ENCODE measurements at places on chromosomes 16 and 17. TPM values are rescaled to one million over a fixed set of nuclear protein-coding genes. Genes with fewer than 3 reads are reported as not detected.
A peak's percentile ranks its signal among the peaks of the same experiment; 100 is the strongest.

DNA sequence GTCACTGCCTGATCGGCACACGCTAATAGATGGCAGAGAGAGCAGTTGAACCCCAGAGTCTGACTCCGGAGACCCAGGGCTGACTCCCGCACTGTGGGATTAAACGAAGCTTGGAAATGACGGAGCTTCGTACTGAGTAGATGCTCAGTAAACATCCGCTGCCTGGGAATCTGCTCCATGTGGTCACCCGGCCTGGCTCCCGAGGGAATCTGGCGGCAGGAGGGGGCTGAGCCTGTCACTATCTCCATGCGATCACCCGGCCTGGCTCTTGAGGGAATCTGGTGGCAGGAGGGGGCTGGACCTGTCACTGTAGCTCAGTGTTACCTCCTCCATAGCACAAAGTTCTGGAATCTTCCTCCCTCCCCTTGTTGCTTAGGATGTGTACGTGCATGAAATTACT lies 139.7 kb upstream of the CIBAR2 start:
- DNase-seq = no peak

GRCh38 chr17:57727630-57728175 lies 17.4 kb downstream of the CCDC182 start:
- no peak for DNase-seq

GRCh38 chr16:825341-826061 lies 25.0 kb upstream of the GNG13 start:
- DNase-seq = peak; percentile 83

GRCh38 chr17:63984651-63985386 lies 12.1 kb upstream of the SCN4A start:
- DNase-seq = peak; percentile 93

- peak; percentile 67 for DNase-seq
These were observed 11.9 kb downstream of the TMEM170A start for GRCh38 chr16:75452464-75453190.

Gene AATK
- 4.6 TPM for total RNA-seq

DNA sequence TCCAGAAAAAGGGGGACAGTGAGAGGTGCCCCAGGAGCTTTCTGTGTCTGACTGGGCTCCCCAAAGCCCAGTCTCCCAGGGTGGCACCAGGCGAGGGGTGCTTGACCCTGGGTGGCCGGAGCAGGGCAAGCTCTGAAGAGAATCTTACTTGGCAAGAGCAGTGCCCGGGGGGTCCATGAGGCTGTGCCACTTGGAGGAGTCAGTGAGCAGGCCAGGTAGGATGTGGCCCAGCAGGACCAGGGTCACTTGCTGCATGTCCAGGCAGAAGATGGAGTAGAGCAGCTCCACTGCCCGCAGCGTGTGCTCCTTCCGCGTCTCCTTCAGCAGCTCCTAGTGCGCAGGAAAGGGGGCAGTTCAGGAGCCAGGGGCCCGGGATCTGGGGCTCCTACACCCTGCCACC lies 7.3 kb downstream of the CSF3 start:
- no peak for DNase-seq

DNA sequence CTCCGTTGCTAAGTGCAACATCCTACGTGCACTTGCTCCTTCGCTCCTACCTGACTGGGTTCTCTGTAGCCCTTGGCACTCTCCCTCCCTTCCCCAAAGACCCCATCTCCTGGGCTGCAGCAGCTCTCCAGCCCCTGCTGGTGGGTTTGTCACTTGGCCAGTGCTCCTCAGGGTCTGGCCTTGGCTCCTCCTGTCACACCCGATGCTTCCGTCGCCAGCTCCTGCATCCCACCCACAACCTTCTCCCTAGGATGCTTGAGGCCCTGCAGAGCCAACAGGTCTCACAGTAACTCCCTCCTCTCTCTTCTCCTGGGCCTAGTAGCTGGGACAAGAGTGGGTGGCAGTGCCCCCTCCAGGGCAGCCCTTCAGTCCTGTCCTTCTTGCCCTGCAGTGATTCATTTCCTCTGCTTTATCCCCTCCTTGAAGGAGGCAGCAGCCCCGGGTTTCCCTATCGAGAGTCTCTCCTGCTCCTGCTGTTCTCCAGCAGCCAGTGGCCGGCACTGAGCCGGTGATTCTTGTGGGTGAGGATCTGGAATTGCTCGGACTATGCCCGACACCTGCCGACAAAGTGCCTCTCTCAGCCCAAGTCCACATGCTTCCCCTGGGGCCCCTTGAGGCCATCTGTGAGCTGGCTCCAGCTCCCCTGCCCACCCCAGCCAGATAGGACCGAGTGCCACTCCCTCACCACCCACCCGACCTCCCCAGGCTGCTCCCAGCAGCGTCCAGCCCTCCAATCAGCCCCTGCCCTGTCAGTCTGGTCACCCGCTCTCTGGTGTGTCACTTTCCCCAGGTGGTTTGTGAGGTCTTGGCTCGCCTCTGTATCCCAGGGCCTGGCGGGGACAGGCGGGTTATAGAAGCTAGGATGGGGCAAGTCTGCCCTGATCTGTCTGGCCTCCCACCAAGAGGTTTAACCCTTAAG lies 3.8 kb downstream of the LITAFD start:
- peak; percentile 71 for DNase-seq

- peak; percentile 54 for DNase-seq
These were observed 7.9 kb upstream of the NDRG4 start for GRCh38 chr16:58492066-58492465.

Gene CFAP52
- not detected for total RNA-seq

Gene PIPOX
- total RNA-seq = 1.2 TPM

Gene TP53TG3F
- total RNA-seq = not detected

DNA sequence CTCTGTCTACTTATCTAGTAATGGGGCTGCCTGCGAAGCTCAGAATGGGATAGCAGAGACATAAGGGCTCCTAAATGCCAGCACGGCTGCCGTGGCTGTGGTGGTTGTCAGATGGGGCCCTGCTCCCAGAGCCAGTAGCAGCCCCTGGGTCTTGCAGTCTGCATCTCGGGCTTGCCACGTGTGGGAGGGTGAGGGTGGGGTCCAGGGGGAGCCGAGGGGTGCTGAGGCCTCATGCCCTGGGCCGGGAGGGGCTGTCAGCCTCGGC lies 88.8 kb upstream of the GSE1 start:
- no peak for DNase-seq

- DNase-seq = no peak
These were observed 295.3 kb downstream of the MAP2K4 start for GRCh38 chr17:12316021-12316420.

- DNase-seq = no peak
These were observed 130.1 kb downstream of the FOXL1 start for GRCh38 chr16:86708431-86708830.

Gene ITGAD
- total RNA-seq = 0.24 TPM

DNA sequence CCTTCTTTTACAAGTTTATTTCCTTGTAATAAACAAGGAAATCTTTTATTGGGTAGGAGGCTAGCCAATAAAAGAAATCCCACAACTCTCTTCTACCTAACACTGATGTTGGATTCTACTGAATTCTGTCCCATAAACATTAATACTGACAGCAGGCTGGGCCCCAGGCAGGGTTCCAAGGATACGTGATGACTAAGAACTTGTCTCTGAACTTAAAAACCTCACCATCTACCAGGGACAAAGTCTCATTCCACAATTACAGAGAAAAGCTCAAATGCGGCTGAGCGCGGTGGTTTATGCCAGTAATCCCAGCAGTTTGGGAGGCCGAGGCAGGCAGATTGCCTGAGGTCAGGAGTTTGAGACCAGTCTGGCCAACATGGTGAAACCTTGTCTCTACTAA lies 64.9 kb downstream of the ARHGAP17 start:
- DNase-seq = no peak

Gene ZNF287
- 6.1 TPM for total RNA-seq

GRCh38 chr16:12729448-12729847 lies 74.2 kb downstream of the CPPED1 start:
- no peak for DNase-seq

DNA sequence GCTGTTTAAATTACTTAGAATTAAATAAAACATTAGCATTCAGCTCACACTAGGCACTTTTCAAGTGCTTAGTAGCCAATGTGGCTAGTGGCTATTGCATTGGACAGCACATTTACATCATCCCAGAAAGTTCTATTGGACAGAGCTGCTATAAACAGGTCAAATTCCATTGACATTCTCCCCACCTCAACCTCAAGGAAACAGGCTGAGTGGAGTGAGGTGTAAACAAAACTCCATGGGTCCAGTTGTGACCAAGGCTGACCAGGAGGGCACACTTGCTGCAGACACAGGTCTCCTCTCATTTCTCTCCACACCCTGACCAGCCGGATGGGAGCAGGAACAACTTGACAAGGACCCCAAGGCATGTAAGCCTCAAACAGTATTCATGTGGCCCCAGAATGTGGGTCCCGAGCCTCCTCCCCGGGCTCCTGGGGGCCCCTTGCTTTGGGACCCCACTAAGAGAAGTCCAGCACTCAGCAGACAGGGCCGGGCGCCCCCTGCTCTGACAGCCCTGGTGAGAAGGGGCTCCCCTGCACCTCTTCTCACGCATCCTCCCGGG lies 488 bp downstream of the C17orf113 start:
- no peak for DNase-seq

DNA sequence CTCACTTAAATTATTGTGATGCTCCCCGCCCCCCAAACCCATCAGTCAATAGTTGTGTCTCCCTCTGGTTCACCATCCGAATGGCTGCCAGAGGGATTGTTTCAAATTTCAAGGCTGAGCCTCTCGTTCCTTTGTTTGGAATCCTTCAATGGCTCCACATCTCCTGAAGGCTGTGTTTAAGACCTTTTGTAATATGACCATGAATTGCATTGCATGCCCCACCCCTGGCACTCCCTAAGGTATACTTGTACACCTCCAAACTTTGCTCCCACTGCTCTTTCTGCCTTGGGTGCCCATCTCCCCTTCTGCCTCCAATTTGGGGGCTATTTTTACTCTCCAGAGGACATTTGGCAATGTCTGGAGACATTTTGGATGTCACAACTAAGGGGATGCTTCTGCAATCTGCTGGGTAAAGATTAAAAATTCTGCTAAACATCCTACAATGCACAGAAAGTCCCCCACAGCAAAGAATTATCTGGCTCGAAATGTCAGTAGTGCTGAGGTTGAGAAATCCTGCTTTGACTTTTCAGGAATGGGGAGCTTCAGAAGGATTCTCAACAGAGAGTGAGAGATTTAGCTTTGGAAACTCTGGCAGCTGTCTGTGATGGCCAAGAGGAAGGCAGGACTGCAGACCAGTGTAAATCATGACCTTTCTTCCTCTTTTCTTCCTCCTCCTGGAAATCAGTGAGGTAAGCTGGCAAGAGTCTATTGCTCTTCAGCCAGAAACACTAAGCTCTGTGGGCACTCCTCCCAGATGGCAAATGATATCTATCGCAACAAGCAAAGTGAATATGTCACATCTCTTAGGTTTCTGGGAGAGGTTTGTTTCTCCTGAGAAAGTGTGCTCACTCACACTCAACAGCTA lies 8.7 kb upstream of the IL4R start:
- no peak for DNase-seq

Gene GFAP
- 0.51 TPM for total RNA-seq

- DNase-seq = peak; percentile 73
These were observed 39.7 kb downstream of the PSME3IP1 start for GRCh38 chr16:57146040-57146647.

GRCh38 chr17:49513641-49514040 lies 18.5 kb downstream of the NGFR start:
- DNase-seq = no peak

- DNase-seq = no peak
These were observed 6.2 kb downstream of the CES5A start for GRCh38 chr16:55868980-55869379.

GRCh38 chr17:13562271-13562800 lies 39.4 kb downstream of the HS3ST3A1 start:
- peak; percentile 84 for DNase-seq

Gene FBRS
- total RNA-seq = 42.5 TPM

Gene PPP1R1B
- 2.3 TPM for total RNA-seq

DNA sequence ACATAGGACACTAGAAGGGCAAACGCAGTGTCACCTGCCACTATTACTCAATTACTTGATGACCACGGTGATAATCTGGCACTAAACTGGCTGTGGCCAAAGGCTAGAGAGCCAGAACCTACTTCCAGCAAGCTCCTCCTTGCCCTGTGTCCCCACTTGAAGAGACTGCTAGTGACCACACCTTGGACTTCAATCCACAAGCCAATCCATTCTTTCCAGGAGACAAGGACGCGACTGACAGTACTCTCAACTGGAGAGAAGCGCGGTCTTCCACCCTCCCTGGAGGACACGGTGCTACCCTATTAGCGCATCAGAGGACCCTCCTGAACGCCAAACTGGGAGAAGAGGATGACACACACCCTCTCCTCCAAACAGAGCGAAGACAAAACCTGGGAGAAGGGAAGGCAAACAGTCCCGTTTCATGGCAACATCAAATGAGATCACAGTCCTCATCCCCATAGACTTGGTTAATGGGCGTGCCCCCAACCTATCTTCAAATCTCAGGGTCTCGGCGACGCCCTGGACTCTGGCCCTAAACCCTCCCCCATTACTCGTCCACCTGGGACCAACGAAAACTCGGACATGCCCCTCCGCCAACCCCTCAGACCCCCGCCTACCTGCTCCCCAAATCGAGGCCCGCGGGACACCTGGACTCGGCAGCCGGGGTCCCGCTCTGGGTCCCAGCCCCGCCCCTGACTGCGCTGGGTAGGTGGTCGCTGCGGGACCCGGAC lies 508 bp downstream of the FLCN start:
- DNase-seq = peak; percentile 51

Gene CETP
- 0.60 TPM for total RNA-seq

- DNase-seq = no peak
These were observed at the start of gene ABCC11 for GRCh38 chr16:48247311-48247710. TSS of gene ABCC11 (minus strand) at chr16:48247539. CDS start at chr16:48231921, 15,618 bp downstream.

GRCh38 chr17:29617481-29618271 lies 5.0 kb downstream of the CORO6 start:
- peak; percentile 95 for DNase-seq

DNA sequence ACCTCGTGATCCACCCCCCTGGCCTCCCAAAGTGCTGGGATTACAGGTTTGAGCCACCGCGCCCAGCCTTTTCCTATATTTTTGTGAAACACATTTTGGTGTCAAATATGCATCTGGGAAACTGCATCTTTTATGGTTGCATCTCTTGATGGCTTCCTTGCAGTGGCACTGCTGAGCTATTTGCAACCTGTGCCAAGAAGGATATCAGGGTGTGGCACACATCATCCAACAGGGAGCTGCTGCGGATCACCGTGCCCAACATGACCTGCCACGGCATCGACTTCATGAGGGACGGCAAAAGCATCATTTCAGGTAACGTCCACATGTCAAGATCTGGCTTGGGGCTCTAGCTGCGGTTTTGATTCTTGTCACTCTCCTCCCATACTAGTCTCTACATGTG lies 16.8 kb upstream of the USP43 start:
- DNase-seq = no peak

Gene ABCC3
- 19.8 TPM for total RNA-seq

- no peak for DNase-seq
These were observed 81.4 kb upstream of the FOXF1 start for GRCh38 chr16:86428729-86429517.

- DNase-seq = peak; percentile 95
These were observed 6.1 kb upstream of the SP2 start for GRCh38 chr17:47889734-47890529.
